ENCODE measurements at places on chromosomes 1 and 21.

- no peak for DNase-seq
These were observed 5.2 kb downstream of the TNFSF4 start for GRCh38 chr1:173201969-173202368.

DNA sequence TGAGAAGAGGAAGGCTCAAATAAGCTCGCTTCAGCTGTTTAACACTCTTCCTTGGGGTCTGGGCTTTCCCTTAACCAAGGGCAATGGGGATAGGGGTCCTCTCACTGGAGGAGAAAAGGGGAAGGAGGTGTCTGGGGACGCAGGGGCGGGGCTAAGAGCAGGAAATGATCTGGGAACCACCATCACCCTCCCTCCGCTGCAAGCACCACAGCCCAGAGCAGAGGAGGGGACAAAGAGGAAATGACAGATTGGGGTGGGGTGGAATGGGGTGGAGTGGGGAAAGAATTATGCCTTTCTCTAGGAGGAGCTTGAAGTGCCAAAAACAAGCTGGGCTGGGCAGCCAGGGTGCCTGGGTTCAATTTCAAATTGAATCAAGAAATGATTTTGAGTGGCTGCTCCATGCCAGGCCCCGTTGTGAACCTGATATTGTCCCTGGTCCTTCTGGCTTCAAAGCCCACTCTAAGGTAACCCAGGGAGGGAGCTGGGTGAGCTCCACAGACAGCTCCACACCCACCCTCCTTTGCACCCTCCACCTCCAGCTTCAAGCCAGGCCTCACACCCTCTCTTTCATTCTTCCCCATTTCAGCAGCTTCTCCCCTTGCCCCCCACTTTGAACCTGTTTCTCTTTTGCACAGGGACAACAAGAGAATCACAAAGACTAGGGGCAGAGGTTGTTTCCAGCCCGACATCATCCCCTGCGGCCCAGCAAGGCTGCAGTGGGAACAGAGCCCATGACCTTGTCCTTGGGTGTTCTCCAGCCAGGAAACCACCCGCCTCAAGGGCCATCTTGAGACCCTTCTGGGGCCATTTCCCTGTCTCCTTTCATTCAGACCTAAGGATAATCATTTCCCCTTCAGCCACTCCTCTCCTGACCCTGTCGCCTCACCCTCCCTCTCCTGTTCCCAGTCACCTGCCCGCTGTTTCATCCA, 1.1 kb downstream of the ARHGAP30 start:
- peak; percentile 90 for DNase-seq

DNA sequence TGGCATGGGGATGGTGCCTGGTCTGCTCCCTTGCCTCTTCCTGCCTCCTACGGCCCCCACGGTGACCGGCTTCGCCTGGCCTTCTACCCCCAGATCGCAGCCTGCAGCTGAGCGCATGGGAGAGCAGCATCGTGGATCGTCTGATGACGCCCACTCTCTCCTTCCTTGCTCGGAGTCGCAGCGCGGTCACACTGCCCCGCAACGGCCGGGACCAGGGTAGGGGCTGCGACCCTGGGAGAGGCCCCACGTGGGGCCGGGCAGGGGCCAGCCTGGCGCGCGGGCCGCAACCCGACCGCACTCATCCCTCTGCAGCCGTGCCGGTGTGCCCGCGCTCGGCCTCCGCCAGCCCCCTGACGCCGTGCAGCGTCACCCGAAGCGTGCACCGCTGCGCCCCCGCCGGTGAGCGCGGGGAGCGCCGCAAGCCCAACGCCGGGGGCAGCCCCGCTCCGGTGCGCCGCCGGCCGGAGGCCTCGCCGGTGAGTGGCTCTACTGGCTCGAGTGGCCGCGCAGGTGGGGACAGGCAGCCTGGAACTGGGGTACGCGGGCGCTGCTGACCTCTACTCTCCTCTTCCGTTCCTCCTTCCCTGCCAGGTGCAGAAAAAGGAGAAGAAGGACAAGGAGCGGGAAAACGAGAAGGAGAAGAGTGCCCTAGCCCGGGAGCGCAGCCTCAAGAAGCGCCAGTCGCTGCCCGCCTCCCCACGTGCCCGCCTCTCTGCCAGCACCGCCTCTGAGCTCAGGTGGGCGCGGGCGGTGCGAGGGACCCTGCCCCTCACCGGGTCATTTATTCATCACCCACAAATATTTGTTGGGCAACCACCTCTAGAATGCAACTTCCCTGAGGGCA, 20.4 kb downstream of the MAP7D1 start:
- DNase-seq, result no peak

DNA sequence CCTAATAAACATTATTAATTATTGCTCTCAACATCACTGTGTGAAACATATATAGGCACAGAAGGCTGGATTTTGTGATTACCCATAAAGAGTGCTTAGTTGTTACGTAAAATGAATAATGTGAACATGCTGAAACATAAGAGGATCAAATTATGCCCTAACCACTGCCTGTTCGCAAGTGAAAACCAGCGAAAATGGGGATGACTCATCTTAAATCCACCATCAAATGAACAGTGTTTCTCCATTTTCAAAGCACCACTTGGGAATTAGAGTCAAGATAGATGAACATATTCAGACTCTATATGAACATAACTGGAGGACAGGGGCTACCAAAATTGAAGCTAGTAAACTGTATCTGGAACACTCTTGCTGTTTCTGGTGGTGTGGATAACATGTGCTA, 386.2 kb downstream of the HHIPL2 start:
- no peak for DNase-seq

- no peak for DNase-seq
These were observed 9.5 kb upstream of the BCAR3 start for GRCh38 chr1:93690921-93691789.

GRCh38 chr1:102050556-102050955, 53.8 kb upstream of the OLFM3 start:
- DNase-seq, result no peak

DNA sequence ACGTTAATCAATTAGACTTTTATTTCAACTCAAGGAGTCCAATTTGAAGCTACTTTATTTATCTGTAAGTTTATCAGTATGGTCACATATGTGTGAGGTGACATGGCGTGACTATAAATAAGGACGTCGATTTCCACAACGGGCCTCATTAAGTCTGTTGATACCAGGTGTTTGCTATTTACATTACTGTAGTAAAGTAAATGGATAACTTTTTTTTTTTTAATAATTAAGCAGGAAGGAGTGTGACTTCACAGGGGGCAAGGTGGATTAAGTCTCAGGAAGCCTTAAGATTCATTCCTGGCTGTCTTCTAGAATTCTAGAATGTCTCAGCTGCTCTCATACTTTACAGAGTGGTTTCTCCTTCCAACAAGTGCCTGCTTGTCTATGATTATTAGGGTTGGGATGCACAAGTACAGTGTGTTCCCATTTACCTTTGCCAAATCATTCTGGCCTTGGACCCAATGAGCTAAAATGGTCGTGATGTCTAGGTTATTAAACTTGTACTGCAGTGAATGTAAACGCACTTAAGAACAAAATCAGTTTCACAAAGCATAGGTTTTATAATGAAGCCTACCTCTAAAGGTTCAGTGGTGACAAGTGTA, 15.5 kb downstream of the MAP3K7CL start:
- no peak for DNase-seq

DNA sequence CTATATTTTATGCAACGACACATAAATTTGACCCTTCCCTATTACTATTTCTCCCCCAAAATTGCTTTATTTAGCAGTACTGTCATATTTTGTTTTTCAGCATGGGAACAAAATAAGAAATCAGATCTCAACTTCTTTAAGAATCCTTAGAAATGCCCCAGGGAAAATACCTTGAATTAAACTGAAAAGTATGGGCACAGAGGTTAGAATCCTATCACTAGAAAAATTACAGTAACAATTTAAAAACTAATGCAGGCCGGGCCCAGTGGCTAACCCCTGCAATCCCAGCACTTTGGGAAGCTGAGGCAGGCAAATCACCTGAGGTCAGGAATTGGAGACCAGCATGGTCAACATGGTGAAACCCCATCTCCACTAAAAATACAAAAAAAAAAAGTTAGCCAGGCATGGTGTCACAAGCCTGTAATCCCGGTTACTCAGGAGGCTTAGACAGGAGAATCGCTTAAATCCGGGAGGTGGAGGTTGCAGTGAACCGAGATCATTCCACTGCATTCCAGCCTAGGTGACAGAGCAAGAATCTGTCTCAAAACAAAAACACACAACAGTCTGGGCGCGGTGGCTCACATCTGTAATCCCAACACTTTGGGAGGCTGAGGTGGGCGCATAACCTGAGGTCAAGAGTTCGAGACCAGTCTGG, 51.4 kb downstream of the GNB1 start:
- DNase-seq, result no peak

DNA sequence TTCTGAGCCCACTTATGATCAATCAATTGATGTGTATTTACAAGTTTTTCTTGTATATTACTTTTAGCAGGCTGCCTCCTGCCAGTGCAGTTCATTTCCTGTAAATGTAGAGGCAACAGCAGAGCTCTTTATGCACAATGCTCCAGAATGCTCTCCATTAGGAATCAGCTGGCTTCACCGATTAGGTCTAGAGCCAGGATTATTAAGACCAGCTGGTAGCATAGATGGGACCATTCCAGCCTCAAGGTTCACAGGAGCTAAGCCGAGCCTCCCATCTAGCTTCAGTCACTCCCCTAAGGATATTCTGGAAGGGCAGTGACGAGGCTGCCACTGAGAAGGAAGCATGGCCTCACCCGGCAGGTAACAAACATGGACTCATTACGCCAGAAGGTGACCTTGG, 36.8 kb downstream of the DHRS3 start:
- DNase-seq, result no peak

GRCh38 chr1:24764439-24764838, 19.2 kb downstream of the CLIC4 start:
- peak; percentile 71 for DNase-seq

GRCh38 chr1:41665962-41666917, 181.8 kb upstream of the EDN2 start:
- no peak for DNase-seq

DNA sequence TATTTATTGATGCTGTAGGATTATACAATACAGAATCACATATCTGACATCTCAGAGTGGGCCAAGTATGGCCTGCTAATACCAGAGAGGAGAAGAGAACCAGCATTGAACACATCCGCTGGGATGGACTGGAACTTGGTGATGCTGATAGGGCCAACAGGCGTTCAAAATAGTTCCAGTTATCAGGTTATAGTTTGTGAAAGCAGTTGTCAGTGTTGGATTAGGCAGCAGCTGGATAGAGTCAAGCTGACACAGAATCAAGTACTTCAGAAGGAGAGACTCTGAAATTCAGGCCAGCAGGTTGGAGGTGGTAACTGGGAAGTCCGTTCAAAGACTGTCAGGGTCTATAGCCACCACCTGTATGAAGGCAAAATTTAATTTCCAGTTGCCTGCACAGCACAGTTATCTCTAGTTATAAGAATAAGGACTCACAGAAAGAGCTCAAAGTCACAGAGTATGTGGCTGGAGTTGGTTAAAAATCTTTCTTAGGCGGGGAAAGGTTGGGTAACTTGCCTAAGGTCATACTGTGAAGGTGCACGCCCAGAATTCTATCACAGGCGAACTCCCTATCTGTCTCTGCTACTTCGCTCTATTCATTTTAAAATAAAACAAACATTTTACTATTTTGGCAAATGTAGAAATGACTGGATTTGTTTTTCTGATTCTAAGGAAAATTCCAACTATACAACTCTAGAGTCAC, 9.9 kb upstream of the DIPK1A start:
- DNase-seq, result no peak

GRCh38 chr21:32946654-32947053, 79.1 kb upstream of the OLIG2 start:
- no peak for DNase-seq

DNA sequence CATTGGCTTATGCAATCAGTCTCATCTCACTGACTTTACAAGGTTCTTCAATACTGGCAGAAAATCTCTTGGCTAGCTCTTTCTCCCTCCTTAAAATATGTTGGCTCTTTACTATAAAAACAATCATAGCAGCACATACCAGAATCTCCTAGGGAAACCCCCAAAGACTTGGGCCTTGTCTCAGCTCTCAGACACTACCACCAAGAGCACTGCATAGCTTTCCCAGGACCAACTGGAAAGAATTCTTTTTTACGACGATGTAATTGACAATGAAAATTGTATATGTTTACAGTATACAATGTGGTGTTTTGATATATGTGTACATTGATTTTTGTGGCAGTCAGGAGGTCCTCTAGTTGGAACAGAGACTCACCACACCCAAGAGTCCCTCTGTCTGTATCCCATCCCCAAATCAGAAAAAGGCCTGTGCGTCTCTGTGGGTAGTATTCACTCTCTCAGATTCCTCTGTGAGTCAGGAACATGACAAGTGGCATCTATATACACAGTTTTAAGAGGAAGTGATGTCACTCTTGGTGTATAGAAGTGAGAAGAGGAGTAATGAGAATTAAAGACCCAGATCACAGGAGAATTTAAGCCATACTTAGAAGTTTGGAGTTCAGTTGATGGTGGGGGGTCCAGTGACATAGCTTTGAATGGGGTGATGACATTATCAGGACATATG, 21.1 kb downstream of the SMAP2 start:
- DNase-seq, result no peak

GRCh38 chr1:53195246-53196016, 1.2 kb upstream of the CPT2 start:
- DNase-seq, result no peak

- DNase-seq, result no peak
These were observed 32.6 kb downstream of the RNF11 start for GRCh38 chr1:51268634-51269033.

- peak; percentile 31 for DNase-seq
These were observed 18.0 kb upstream of the MFSD2A start for GRCh38 chr1:39936724-39937491.

GRCh38 chr1:181314959-181315358, 168.4 kb upstream of the CACNA1E start:
- no peak for DNase-seq

DNA sequence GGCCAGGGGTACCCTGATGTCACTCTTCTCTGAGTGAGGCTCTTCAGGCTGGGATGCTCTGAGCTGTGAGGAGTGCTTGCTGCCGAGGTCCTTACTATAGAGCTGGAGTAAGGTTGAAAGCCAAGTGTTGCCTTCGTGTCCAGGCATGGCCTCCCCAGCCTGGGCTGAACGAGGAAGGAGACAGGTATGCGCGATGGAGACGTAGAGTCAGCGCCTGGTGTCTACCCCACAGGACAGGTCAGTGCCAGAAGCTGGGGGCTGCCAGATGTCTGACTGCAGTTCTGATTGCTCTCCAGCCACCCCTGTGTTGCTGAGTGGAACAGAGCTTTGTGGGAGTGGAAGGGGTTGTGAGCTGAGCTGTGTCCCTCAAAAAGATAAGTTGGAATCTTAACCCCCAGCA, 135.8 kb upstream of the AJAP1 start:
- no peak for DNase-seq

GRCh38 chr1:30385246-30385995, 338.0 kb downstream of the MATN1 start:
- DNase-seq, result no peak

DNA sequence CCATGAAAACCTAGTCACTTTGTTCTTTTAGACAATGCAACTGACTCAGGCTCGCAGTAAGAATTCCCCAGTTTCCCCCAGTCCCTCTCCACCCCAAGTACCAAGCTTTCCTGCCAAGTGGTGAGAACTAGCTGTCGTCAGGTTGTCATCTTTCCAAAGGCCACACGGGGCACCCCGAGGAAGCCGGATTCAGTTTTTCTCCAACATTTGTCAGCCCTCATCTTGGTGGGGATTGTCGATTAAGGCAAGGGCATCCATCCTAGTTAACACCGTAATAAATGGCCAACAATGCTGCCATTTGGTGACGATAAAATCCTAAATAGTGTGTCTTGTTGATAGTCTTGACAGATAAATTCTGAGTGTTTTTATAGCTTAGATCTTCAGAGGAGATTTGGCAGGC, 55.9 kb upstream of the PROX1 start:
- no peak for DNase-seq

All from hematopoietic multipotent progenitor cell treated with erythropoietin and hydrocortisone succinate and interleukin-3 and kit ligand, for 6 days (in vitro differentiated cells).